ENCODE measurements at places on chromosomes 16 and 17.

- DNase-seq, result no peak
Measured at GRCh38 chr16:15775209-15775608, 81.6 kb downstream of the MYH11 start.

DNA sequence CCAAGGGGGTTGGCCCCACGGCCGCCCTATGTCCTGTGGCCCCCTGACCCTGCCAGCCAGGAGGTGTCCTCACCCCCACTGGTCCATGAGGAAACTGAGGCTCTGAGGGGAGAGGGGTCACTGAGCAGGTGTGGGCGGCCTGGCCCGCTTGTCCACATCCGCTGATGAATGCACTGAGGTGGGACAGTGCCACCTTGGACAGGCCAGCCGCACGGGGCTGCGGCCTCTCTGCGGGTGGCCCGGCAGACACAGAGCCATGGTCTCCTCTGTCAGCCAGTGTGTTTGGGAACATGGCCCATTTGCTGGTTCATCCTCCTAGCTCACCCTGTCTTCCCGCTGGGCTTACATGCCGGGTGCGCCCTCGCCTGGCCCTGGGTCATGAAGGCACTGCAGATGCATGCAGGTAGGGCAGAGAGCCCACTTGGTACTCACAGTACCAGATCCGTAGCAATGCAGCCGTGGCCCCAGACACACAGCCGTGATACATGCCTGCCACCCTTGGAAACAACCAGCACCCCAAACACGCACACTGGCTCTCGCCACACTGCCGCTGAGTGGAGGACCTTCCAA lies 93.9 kb downstream of the ENGASE start:
- no peak for DNase-seq

DNA sequence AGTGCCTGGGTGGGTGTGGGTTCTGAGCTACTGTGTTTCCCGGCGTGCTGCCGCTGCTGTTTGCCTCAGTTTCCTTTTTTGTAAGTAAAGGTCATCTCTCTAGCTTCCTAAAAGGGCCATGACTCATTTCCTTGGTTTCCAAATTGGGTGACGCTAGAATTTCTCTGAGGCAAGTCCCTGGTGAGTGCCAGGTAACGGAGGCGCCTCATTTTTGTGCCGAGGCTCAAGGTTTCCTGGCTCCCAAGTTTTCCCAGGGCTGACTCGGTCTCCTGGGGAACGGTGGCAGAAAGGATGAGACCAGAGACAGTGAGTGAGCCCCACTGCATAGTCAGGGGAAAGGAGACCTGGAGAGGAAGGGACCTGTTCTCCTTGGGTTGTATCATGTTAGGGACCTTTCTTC lies 20.3 kb downstream of the MSI2 start:
- no peak for DNase-seq

DNA sequence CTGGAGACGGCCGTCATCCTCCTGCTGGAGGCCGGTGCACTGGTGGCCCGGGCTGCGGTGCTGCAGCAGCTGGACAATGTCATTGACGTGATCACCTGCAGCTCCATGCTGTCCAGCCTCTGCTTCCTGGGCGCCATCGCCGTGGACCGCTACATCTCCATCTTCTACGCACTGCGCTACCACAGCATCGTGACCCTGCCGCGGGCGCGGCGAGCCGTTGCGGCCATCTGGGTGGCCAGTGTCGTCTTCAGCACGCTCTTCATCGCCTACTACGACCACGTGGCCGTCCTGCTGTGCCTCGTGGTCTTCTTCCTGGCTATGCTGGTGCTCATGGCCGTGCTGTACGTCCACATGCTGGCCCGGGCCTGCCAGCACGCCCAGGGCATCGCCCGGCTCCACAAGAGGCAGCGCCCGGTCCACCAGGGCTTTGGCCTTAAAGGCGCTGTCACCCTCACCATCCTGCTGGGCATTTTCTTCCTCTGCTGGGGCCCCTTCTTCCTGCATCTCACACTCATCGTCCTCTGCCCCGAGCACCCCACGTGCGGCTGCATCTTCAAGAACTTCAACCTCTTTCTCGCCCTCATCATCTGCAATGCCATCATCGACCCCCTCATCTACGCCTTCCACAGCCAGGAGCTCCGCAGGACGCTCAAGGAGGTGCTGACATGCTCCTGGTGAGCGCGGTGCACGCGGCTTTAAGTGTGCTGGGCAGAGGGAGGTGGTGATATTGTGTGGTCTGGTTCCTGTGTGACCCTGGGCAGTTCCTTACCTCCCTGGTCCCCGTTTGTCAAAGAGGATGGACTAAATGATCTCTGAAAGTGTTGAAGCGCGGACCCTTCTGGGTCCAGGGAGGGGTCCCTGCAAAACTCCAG lies 1.1 kb downstream of the MC1R start:
- DNase-seq, result no peak

GRCh38 chr16:84266451-84266850 lies 26.6 kb upstream of the KCNG4 start:
- no peak for DNase-seq
